ENCODE measurements at places on chromosomes 16 and 17.

DNA sequence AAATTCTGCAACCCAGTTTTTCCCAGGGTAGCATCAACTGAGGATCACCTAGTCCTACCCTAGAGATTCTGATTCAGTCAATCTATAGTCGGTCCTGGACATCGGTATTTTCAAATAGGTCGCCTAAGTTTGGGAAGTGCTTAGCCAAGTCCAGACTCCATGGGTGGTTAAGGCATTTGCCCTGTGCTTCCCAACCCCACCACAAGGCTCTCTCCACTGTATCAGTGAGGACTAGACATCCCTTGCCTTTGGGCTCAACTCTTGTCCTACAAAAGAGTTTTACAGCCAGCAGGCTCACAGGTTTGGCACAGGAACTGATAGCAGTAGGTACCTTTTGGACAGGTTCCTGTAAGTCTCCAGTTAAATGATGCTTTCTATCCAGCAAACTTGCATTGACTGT is 13.8 kb downstream of the HYDIN start:
- no peaks in the 10 kb centered on the region for H3K27me3 ChIP-seq
- no peak overlapping the region for H3K4me3 ChIP-seq
- no peak overlapping the region for H3K27ac ChIP-seq

DNA sequence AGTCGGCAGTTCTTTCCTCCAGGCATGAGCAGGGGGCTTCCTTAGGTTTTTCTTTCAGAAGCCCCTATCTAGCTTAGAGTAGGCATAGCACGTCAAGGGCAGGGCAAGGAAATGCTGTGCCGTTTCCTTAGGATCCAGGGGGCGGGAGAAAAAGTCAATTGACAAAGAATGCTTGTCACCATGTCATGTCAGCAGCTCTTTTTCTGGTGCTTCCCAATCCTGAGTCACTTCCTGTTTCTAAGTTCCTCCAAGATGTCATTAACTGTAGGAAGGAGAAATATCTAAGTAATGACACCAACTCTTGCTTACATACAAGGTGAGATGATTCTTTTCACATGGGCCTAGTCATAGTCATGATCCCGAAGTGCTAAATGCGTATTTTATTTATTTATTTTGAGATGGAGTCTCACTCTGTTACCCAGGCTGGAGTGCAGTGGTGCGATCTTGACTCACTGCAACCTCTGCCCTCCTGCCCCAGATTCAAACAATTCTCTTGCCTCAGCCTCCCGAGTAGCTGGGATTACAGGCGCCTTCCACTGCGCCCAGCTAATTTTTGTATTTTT is 35.2 kb downstream of the GJC1 start:
- peaks cover 55% of the 10 kb centered on the region for H3K4me1 ChIP-seq
- H3K4me3 ChIP-seq, result peak overlapping the region; percentile 41
- peak overlapping the region; percentile 88 for H3K27ac ChIP-seq
- no peak for DNase-seq
- H3K27me3 ChIP-seq, result no peaks in the 10 kb centered on the region
- no peaks in the 10 kb centered on the region for H3K36me3 ChIP-seq

GRCh38 chr16:2270588-2271470 is 2.9 kb upstream of the RNPS1 start:
- no peaks in the 10 kb centered on the region for H3K27me3 ChIP-seq
- H3K4me1 ChIP-seq, result peaks cover 27% of the 10 kb centered on the region
- no peak overlapping the region for H3K4me3 ChIP-seq
- no peak overlapping the region for H3K27ac ChIP-seq
- H3K36me3 ChIP-seq, result no peaks in the 10 kb centered on the region

DNA sequence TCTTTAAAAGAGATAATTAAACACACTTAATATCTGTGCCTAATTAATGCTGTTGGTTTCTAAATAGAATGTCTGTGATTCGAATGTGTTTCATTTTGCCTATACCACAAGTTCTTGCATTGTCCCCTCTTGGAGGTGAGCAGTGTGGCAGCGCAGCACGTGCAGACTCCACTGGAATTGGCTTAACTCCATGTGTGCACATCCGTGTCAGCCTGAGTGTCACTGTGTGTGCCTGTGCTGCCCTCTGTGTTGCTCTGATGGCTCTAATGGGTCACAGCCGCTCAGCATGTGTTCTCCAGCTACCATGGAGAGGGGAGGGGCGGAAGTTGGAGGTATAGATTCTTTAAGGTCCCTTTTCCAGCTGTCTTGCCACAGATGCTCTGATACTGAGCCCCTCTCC is 226.6 kb downstream of the SPECC1 start:
- H3K36me3 ChIP-seq, result peaks cover 11% of the 10 kb centered on the region
- H3K4me1 ChIP-seq, result no peaks in the 10 kb centered on the region

- no peaks in the 10 kb centered on the region for H3K27me3 ChIP-seq
- peaks cover 57% of the 10 kb centered on the region for H3K36me3 ChIP-seq
- H3K27ac ChIP-seq, result no peak overlapping the region
- no peak overlapping the region for H3K4me3 ChIP-seq
- no peaks in the 10 kb centered on the region for H3K4me1 ChIP-seq
- DNase-seq, result no peak
These were observed 12.5 kb downstream of the POLR2A start for GRCh38 chr17:7496470-7497183.

- H3K36me3 ChIP-seq, result peaks cover 25% of the 10 kb centered on the region
- H3K27ac ChIP-seq, result peak overlapping the region; percentile 17
- H3K4me1 ChIP-seq, result no peaks in the 10 kb centered on the region
- no peaks in the 10 kb centered on the region for H3K27me3 ChIP-seq
- no peak for DNase-seq
- no peak overlapping the region for H3K4me3 ChIP-seq
These were observed 22.9 kb downstream of the ALDH3A2 start for GRCh38 chr17:19671433-19671832.

DNA sequence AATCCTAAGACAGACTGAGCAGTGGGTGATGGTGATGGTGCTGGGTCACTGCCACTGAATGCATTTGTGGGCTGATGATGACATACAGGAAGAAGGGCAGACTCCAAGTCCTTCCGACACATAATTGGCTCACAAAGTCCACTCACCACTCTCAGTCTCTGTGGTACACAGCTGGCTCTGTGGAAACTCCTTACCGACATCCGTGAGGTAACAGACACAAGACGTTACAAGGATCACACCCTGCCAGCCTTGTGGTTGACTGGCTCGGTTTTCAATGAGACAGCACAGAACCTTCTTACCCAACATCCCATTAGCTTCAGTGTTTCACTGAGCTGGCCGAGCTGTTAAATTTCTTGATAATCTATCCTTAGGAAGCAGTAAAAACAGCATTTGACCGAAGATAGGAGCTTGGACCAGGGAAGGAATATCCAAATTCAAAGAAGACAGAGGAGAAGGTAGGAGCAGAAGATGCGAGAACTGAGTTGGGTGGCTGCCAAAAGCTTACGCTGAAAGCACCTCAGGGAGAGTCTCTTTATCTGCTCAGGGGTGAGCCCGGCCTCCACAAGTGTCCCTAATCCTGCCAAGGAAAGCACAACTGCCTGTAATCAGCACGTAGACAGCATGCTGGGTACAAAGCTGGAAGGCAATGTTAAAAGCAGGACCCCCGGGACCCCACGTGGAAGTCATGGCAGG is 5.5 kb upstream of the MXRA7 start:
- DNase-seq, result no peak
- no peak overlapping the region for H3K4me3 ChIP-seq
- no peaks in the 10 kb centered on the region for H3K27me3 ChIP-seq
- peaks cover 56% of the 10 kb centered on the region for H3K36me3 ChIP-seq
- peaks cover 44% of the 10 kb centered on the region for H3K4me1 ChIP-seq
- H3K27ac ChIP-seq, result peak overlapping the region; percentile 50

DNA sequence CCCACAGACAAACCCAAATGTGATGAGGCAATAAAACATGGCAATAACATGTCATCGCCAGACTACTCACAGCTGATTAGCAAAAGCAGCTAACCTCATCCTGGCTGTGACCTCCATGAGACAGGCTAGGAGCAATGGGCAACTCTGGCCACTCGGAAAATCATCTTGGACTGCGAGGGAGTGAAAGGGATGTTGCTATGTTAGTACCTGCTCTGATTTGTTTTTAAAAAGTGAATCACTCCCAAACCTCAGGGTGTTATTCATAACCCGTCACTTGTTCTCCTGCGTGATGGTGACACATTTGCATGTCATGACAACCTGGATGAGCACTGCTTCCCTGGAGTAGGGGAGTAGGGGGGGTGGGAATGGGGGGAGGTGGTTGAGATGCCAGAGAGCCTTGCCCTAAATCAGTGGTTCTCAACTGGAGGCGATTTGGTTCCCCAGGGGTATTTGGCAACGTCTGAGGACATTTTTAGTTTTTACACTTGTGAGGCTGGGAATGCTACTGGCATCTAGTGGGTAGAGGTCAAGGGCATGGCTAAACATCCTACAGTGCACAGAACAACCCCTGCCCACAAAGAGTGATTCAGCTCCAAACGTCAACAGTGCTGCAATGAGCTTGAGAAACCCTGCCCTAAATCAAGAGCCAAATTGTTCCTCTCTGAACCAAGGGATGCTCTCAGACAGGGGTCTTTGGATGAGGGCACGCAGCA is 241.7 kb downstream of the SOX9 start:
- no peaks in the 10 kb centered on the region for H3K36me3 ChIP-seq
- no peaks in the 10 kb centered on the region for H3K27me3 ChIP-seq
- no peak overlapping the region for H3K4me3 ChIP-seq

GRCh38 chr17:7878234-7878633 is 10.4 kb upstream of the CHD3 start:
- no peaks in the 10 kb centered on the region for H3K4me1 ChIP-seq
- no peaks in the 10 kb centered on the region for H3K27me3 ChIP-seq
- H3K36me3 ChIP-seq, result no peaks in the 10 kb centered on the region
- no peak overlapping the region for H3K27ac ChIP-seq
- no peak for DNase-seq

DNA sequence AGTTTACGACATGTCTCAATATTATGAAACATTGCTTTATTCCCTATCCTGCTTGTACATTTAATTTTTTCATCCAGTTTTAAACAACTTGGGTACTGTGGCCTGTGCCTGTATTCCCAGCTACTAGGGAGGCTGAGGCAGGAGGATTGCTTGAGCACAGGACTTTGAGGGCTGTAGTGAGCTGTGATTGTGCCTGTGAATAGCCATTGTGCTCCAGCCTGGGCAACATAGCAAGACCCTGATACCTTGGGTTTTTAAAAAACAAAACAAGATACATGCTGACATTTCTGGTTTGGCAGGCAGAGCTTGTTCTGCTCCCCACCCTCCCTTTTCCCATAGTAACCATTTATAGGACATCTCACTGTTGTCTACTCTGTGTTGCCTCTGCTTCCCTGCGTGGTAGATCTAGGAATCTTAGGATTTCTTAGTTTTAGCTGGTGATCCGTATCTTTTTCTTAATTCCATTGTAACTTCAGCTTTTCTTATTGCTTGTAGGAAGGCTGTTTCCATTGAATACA is 35.6 kb downstream of the TENT4B start:
- DNase-seq, result no peak
- H3K27me3 ChIP-seq, result no peaks in the 10 kb centered on the region
- no peak overlapping the region for H3K4me3 ChIP-seq
- H3K36me3 ChIP-seq, result no peaks in the 10 kb centered on the region
- peaks cover 43% of the 10 kb centered on the region for H3K4me1 ChIP-seq

DNA sequence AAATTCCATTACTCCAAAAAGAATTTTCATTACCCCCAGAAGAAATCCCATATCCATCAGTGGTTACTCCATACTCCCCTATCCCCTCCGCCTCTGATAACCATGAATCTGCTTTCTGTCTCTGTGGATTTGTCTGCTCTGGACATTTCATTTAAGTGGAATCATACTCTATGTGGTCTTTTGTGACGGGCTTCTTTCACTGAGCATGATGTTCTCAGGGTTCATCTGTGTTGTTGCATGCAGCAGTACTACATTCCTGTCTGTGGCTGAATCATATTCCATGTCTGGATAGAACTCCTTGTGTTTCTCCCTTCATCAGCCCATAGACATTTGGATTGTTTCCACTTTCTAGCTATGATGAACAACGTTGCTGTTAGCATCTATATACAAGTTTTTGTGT is 59.5 kb upstream of the IRX3 start:
- no peak overlapping the region for H3K4me3 ChIP-seq
- no peaks in the 10 kb centered on the region for H3K27me3 ChIP-seq
- DNase-seq, result no peak
- H3K4me1 ChIP-seq, result no peaks in the 10 kb centered on the region

- H3K4me1 ChIP-seq, result no peaks in the 10 kb centered on the region
- DNase-seq, result no peak
- H3K27me3 ChIP-seq, result no peaks in the 10 kb centered on the region
- H3K4me3 ChIP-seq, result no peak overlapping the region
- H3K27ac ChIP-seq, result no peak overlapping the region
These were observed 81.6 kb upstream of the RNU2-1 start for GRCh38 chr17:43315369-43315768.
